ENCODE measurements at places on chromosomes 1 and 21.

DNA sequence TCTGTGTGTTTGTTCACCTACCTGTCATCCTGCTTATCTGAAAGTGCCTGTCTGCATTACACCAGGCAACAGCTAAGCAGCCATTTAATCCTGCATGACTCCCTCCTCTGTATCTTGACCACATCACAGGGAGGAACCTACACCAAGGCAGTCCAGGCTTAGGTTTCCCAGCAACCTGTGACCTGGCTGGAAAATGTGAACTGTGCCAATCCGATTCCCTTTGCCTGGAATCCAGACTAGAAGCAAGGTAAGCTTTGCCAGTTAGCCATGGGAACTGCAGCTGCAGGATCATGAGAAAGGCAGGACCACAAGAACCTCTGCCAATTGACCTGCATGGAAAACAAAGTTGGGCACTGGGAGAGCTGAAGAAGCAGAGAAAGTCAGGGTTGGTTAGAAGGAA, 6.3 kb upstream of the ATP1B1 start:
- DNase-seq = no peak

DNA sequence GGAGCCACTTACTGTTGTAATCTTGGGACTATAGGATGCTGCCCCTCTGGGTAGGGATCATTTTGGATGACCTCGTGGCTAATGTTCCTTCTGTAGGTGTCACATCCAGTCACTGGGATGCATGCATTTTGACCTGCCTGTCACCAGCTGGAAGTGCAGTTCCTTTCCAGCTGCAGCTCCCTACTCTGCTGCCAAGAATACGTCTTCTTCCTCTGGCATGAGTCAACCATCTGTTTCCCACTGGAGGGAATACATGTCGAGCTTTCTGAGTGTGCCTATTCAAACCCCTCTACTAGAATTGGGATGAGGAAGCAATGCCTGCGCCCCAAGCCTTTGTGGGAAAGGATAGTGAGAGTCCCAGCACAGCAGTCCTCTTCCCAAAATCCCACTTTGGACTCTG, 415.5 kb upstream of the ADAMTS5 start:
- DNase-seq = no peak

DNA sequence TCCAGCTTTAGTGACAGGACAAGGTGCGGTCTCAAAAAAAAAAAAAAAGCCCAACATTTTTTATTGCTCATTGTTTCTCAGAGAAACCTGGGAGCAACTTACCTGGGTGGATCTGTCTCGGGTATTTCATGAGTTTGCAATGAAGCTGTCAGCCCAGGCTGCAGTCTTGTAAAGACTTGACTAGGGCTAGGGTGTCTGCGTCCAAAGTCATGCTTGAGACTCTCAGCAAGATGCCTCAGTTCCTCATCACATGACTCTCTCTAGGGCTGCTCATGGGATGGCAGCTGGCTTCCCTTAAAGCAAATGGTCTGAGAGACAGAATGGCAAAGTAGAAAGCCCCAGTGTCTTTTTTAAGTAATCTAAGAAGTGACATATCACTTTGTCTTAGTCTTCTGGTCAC, 8.1 kb downstream of the GABPA start:
- DNase-seq = no peak

DNA sequence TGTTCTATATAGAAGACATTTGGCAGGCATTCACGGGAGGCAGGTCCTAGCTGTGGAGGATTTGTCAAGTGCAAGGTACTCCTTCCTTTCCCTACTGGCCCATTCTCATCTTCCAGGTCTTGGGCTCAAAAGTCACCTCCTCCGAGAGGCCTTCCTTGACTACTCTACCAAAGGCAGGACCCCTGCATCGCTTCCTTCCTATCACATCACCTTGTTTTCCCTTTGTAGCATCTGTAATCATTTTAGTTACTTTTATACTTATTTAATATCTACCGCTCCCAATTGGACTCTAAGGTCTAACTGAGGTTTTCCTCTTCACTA, 296.8 kb upstream of the KAZN start:
- DNase-seq = no peak

DNA sequence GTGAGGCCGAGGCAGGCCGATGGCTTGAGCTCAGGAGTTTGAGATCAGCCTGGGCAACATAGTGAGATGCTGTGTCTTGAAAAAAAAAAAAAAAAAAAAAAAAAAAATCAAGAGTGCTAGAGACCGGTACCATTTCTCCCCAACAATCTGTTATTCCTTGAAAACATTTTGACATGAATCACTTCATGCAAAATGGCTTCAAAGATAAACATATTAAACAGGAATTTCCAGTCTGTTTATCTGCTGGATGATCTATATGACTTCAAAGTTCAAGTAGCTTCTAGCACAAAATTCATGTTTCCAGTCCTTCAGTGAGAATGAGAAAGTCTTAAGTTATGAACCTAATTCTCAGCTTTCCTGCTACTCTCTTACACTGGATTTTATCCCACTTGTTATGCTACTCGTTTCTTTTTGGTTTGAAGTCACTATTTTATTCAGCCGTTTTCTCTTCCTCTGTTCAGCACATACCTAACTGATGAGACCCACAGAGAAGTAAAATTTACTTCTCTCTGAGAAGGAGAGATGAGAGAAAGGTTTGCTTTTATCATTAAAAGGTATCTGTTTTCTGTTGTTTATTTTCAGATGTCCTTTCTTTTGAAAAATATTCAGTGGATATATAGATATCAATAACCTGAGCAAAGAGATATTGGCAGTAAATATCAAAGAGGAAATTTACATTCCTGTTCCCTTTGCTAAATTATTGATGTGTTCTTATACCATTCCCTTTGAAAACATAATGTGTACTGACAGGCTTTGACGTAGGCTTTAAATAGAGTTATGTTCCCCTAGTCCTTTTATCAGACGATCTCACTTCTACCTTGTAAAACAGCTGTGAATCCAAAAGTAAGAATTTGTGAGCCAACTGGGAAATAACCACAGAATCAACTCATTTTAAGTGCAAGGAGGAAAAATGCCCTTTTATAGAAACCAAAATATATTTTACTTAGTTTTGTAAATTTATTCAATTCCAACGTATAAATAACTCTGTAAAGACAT, 38.2 kb downstream of the CD46 start:
- no peak for DNase-seq

DNA sequence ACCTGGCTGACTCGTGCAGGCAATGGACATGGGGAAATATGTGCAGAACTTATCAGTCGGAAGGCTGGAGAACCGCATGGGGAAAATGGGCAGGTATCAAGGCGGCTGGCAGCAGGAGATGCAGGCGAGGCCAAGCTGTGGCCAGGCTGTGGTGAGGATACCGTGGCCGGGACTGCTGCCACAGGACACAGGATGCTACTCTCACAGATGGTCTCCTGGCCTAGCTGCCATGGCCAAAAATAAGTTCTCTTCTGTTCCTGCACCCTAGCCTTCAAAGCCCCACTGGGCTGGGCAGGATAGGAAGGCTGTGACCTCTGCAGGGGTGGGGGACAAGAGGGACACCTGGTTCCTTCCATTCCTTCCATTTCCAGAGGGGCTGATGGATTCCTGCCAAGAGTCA, 26.4 kb downstream of the TEX35 start:
- no peak for DNase-seq

- no peak for DNase-seq
Observed at GRCh38 chr1:232894436-232894835, 56.0 kb upstream of the NTPCR start.

GRCh38 chr1:31739346-31739745, 24.8 kb downstream of the ADGRB2 start:
- DNase-seq = peak; percentile 89

DNA sequence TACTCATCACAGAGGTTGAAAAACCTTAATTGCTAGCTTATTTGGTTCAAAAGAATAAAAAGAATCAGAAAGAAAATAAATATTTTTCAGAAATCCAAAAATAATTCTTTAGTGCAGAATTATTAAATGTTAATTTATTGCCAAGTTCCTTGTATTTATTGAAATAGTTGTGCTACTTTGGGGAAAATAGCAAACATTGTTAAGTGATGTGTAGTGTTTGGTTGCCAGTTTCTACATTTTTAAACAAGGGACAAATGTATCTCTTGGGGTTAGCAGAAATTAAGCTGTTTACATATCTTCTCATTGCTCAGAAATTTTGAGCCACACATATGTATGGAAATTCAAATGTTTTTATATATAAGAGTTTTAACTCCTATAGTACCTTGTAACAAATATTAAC, 775.0 kb downstream of the USP25 start:
- no peak for DNase-seq

DNA sequence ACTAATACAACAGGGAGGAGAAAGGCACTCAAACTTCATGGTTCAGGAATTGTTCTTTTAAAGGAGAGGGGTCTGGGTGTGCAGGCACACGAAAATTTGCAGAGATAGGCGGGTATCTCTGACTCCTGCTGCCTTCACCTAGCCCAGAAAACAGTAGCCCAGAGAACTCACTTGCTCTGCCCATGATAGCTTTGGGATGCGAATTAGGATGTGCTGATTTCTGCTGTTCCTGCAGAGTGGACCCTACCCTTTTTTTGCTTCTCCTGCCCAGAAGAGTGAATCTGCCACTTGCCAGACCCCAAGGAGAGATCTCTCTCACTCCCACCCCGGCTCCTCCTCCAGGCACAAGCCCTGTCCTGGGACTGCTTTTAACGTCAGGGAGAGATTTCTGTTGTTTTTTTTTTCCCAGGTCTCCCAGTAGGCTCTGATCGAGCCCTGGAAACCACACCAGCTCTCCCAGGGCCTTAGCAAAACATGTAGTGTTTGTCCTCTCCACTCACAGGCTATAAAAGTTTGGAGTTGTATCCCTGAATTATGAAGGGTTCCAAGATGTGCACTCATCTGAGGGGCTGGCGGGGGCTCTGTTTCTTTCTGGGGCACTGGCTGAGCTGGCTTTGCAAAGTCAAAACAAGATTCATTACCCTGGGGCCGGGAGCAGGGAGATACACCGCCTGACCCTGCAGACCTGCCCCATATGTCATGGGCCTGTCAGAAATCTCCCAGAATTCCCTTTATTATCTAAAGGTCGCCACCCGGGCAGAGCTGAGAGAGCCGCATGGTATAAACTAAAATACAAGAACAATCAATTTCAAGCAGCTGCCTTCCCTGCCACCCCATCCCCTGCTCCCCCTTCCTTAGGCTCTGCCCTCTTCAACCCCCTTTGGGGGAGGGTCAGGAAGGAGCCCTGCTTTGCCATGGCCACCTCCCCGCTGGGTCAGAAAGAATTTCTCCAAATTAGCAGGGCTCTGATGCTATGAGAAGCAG, 17.9 kb downstream of the PLXNA2 start:
- no peak for DNase-seq

- no peak for DNase-seq
Observed at GRCh38 chr1:79293611-79294010, 287.1 kb upstream of the ADGRL4 start.

DNA sequence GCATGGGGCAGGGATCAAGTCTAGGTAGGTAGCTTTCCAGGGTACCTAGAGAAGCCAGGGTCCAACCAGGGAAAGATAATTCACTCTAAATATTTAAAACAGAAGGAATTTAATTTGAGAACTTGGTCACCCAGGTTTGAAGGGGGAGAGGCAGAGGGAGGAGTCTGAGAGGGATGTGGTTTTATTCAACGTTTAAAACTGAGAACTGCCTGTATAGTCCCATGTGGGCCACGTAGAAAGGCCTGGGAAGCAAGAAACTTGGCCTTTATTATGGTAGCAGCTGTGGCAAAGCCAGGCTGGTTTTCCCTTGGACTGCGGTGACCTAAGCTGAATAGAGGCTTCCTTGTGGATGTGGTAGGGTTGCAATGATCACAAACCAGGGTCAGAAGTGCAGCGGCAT, 42.0 kb upstream of the DUSP10 start:
- no peak for DNase-seq

GRCh38 chr21:36097427-36098181, 27.8 kb downstream of the CBR1 start:
- no peak for DNase-seq

- DNase-seq = no peak
Observed at GRCh38 chr21:41366522-41367151, 4.8 kb downstream of the MX2 start.

DNA sequence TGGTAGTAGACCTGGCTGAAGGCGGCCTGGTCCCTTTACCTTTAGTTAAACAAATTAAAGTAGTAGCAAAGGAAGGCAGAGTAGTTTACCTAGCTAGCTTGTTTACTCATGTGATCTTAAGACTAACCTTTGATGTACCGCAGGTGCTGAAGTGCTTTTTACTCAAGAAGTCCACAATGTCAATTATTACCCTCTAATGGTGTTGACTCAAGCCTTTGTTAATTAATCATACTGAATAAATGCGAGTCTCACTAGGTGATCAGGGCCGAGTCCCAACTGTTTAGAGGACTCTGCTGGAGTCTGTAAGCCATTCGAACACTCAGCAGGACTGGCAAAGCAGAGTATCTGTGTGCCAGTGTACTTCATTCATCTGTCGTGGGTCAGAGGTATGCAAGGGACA, 381.1 kb upstream of the NCAM2 start:
- peak; percentile 35 for DNase-seq

GRCh38 chr1:147565189-147565980, 24.1 kb downstream of the BCL9 start:
- no peak for DNase-seq

DNA sequence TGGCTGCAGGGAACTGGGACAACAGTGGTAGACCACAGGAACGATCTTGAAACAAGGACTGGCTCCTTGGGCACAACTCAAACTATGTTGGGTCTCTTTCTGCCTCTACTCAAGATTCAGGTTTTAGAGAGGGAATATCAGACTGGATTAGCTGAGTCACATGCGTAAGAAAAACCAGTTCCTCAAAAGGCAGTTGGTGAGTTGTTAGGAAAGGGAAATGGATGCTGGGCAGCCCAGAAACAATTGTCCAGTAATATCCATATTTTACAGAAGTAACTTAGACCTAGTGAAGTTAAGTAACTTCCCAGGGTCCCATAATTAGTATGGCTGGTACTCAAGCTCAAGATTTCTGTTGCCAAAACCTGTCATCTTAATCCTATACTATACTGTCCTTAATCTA, 27.0 kb upstream of the TMEM39B start:
- no peak for DNase-seq

GRCh38 chr1:56200896-56201295, 378.5 kb downstream of the PLPP3 start:
- DNase-seq = no peak

DNA sequence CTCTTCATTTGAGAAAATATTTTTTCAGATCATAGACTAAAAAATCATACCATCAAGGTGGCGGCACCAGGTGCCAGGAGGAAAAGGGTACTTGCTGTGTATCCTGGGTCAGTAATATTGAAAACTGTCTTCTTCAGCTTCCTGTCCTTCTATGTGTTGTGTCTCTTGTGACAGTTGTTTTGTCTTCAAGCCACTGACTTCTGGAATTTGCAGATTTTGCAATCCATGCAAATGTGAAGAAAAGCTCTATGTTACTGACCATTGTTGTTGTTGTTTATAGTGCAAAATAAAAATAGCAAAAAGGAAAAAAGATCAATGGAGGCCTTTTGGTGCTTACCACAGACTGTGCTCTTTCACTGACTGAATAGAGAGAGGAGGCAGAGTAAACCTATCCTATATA, 83.2 kb upstream of the RHOU start:
- DNase-seq = no peak

- no peak for DNase-seq
Observed at GRCh38 chr1:48571303-48571987, 99.4 kb upstream of the SPATA6 start.

All from H9 (cell line).